ENCODE measurements at places on chromosomes 13 and 19.

GRCh38 chr19:16892868-16893685, 4.3 kb downstream of the F2RL3 start:
- no peak for DNase-seq

DNA sequence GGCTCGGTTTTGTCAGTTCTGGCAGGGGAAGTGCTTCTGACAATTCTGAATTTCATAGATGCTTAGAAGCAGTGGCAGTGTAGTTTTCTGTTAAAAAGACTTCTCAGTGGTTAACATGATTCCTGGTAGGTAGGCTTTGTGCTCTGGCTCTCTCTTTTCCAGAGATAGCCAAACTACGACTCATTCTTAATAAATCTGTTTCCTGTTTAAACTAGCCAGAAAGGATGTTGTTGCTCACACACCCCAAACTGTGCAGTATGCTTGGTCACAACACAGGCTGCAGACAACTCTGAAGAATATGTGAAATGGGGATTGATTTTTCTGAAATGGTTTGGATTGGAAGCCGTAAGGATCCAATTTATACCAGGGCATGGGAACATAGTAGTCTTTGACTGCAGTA, 711.5 kb downstream of the PCDH17 start:
- no peak for DNase-seq

- DNase-seq = no peak
These were observed 34.4 kb upstream of the UBL3 start for GRCh38 chr13:29884671-29885430.

DNA sequence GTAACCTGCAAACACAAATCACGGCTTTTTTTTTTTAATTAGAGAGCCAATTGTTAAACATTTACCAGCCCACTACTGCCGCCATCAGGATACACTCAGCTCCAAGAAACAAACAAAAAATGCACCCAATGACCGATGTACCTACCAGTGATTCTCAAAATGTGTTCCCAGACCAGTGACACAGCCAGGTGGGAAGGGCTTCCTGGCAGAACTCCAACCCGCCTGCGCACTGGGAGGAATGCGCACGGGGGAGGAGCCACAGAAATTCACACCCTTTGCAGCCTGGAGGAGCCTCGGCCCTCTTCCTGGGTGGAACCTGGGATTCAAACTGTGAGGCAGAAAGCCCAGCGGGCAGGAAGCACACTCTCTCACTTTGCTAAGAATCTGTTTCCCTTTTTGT, 255.9 kb downstream of the TBC1D4 start:
- DNase-seq = no peak

DNA sequence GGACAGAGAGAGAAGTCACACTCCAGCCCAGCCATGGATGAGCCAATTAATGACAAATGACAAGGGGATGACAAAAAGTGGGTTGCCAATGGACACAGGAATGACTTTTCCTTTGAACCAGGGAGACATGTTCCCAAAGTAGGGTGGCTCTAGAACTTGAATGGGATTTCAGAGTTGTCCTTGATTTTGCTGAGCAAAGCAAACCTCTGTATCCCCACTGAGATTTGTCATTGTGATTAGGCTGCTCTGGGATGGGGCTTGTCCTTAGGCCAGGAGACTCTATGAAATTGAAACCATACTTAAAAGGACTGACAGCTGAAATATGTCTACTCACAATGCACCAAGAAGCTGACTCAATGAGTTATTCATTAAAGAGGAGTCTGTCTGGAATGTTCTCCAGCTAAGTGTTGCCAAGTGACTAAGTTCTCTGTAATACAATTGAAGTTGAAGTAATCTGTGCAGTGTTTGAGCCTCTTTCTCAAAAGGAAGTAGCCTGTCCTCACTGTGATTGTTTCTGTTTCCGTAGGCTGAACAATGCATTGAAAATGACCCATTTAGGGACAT, 69.0 kb upstream of the PCDH9 start:
- peak; percentile 73 for DNase-seq

GRCh38 chr19:43503501-43504425, 783 bp downstream of the PHLDB3 start:
- peak; percentile 99 for DNase-seq

DNA sequence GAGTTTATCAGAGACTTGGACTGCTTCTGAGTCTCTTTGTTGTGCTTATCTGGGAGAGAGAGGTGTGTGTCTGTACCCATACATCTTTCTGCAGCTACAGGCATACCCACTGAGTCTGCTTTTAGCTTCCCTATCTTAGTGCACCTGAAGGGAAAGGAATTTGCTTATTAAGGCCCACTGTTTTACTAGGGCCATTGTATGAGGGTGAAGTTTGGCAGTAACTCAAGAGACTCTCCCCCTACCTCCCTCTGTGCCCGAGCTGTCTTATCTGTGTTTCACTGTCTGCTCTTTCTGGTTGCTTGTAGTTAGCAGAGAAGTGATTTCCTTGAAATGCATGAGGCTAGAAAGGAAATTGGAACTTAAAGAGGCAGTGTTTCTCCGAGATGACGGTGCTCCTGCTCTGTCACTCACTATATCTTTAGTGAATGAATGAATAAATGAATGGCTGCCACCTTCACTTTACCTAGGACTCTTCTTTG, 678 bp upstream of the CD33 start:
- DNase-seq = no peak

DNA sequence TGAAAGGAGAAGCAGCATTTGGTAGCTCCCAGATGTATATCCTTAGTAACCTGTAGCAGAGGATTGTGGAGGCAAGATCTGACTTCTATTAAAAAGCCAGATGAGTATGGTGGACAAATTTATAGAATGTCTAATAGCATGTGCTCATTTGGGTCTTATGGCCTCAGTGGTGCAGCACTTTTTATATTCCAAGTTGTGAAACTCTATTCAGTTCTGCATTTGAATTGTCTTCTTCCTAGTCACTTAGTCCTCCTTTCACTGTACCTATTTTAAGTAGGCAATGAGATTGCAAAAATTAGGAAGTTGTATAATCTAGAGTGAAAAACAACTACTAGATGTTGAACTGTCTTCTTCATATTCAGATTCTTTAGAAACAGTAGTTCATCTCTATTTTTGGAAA, 412.5 kb upstream of the PCDH9 start:
- no peak for DNase-seq

DNA sequence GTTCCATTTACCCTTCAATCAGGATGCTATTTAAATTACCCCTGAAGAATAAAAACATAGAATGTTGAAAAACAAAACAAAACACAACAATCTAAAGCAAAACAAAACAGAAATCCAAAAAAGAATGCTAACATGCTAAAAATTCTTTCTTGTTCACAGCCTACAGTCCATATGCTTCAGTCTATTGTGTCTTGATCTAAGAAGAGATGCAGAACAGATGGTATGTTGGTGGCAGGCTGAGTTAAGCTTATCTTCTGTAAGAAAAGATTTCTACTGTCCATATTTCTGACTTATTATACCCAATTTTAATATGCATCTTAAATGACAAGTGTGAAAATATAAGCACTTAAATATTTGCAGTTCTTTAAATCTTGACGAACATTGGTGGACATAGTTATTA, 356.1 kb upstream of the SLITRK1 start:
- no peak for DNase-seq

DNA sequence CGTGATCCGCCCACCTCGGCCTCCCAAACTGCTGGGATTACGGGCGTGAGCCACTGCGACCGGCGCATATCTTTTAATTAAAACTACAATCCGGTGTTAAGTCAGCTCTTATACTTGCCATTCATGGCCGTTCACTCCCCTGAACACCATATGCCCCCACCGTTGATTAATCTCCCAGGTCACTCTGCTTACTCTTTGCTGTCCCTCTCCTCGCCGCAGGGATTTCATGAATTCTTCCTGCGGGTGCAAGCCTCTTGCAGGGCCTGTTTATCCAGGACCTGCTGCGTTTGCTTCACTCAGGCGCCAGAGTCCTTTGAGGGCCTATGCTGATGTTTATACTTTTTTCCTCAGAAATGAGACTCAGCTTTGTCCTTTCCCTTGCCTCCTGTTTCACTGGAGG, 996 bp downstream of the ERVV-2 start:
- DNase-seq = no peak

- peak; percentile 52 for DNase-seq
These were observed 8.1 kb downstream of the STK11 start for GRCh38 chr19:1213391-1214286.

- no peak for DNase-seq
These were observed 209.0 kb downstream of the GPC6 start for GRCh38 chr13:93435651-93436050.

GRCh38 chr13:28707629-28708427, 10.9 kb downstream of the SLC46A3 start:
- peak; percentile 62 for DNase-seq

DNA sequence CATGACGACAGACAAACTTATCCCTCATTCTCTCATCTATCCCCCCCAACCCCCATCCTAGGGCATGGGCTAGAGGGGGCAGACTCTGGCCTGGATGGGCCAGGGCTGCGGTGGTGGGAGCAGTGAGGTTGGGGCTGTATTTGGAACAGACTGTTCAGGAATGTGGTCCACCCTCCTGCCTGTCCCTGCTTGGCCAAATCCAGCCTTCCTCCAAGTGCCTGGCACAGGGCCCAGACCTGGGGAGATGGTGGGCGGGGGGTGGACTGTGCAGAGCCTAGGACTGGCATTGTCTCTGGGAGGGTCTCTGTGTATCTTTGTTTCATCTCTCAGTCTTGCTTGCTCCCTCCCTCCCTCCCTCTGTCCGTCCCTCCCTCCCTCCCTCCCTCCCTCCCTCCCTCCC, 14.2 kb downstream of the EGLN2 start:
- DNase-seq = no peak

DNA sequence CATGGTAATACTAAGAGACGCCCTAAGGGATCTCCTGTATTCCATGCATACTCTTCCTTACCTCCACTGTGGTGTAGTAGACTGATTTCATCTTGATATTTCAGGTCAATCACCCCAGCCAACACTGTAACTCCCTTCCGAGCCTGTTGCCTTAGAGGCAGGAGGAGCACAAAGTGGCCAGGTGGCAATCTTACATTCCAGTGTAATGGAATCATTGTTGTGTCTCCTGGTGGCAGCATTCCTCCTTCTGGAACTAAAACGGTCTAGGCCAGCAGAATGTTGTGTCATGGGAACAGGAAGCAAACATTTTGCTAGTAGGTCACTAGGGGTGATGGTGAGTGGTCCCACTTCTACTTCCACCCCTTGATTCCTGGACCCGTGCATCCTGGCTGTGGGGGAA, 405.7 kb upstream of the SLC10A2 start:
- DNase-seq = no peak

DNA sequence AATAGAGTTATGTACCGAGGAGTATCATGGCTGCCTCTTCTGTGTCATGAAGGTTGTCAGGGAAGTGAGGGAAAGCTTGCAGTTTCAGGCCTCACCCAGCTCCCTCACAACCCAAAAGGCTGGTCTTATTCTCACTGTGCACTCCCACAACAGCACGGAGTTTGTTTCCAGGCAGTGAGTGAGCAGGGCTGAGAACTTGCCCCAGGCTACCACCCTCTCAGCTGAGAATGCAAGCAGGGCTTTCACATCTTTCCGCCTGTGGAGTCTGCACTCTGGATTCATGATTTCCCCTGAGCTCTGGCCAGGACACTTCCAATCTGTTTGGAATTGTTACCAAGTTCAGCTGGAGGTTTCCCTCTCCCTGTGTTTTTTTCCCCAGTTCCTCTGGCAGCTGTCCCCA, 2284.7 kb upstream of the PCDH20 start:
- no peak for DNase-seq

DNA sequence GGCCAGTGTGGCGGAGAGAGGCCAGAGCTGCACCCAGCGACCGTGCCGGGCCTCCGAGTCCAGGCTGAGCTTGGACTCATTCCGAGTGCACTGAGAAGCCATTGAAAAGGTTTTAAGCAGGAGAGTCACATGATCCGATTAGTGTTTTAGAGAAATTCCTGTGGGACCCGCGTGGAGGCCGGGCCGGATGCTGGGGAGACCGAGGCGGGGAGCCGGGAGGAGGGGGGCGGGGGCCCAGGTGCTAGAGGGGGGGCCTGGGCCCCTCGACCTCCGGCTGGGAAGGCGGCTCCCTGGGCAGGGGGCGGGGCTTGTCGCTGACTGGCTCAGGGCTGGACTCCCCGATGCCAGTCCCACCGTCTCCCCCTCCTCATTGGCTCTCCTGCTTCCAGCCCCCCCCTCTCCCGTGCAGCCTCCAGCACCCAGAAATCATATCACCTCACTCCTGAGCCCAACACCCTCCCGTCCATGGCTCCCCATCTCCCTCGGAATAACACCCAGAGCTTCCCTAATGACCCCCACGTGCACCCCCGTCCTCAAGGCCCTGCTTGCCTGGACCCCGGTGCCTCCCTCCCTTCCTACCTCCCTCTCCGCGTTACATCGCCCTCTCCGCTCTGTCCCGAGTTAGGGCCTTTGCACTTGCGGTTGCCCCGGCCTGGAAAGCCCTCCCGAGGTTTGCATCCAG, 5.2 kb upstream of the ZNF579 start:
- DNase-seq = peak; percentile 52

- DNase-seq = no peak
These were observed 1.8 kb downstream of the KLF16 start for GRCh38 chr19:1861599-1862031.

DNA sequence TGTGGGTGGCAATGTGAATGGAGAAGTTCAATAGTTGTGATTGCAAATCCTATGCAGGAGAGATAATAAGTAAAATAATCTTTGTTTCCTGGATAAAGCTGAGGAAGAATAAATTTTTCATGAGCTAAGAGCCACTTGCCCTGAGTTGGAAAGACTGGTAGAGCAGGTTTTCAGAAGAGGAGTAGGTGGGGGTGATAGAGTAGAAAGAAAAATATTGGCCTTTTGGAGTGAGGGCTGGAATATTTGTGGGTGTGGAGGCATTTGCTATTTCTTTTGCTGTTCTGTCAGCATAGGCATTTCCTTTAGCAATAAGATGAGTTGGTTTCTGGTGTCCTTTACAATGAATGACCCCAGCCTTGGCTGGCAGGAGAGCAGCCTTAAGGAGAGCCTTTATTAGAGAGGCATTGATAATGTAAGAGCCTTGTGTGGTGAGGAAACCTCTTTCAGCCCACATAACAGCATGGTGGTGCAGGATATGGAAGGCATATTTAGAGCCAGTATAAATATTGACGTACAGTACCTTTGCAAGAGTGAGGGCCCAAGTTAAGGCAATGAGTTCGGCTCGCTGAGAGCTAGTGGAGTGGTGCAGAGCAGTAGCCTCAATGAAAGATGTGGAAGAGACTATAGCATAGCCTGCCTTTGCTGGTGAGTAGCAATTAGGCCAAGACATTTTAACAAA, 11.6 kb upstream of the ZNF431 start:
- DNase-seq = no peak

- no peak for DNase-seq
These were observed 14.6 kb upstream of the IPO5 start for GRCh38 chr13:97938706-97939475.

DNA sequence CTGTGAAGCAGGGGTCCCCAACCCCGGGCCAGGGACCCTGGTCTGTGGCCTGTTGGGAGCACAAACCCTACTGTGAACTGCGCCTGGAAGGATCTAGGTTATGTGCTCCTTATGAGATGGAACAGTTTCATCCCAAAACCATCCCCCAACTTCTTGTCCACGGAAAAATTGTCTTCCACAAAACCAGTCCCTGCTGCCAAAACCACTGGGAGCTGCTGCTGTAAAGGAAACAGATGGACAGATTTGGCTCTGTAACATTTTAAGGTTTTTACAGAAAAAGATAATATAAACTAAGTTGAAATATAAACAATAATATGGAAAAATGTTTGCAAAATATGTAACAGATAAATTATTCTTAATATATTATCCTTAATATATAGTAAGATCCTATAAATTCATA, 73.7 kb downstream of the COG6 start:
- no peak for DNase-seq

Measured in AG08395 (cell line).